ENCODE measurements at places on chromosomes 2 and 18. TPM values are rescaled to one million over a fixed set of nuclear protein-coding genes. Genes with fewer than 3 reads are reported as not detected.
A peak's percentile ranks its signal among the peaks of the same experiment; 100 is the strongest.

GRCh38 chr2:18299423-18300212 lies 260.8 kb downstream of the RDH14 start:
- H3K27me3 ChIP-seq, result no peaks in the 10 kb centered on the region
- no peak overlapping the region for H3K4me3 ChIP-seq
- peaks cover 9% of the 10 kb centered on the region for H3K4me1 ChIP-seq
- DNase-seq, result peak; percentile 90
- H3K27ac ChIP-seq, result peak overlapping the region; percentile 62

GRCh38 chr18:31702449-31702848 lies 18.1 kb upstream of the B4GALT6 start:
- no peaks in the 10 kb centered on the region for H3K27me3 ChIP-seq
- no peaks in the 10 kb centered on the region for H3K4me1 ChIP-seq
- no peak overlapping the region for H3K4me3 ChIP-seq
- DNase-seq, result no peak
- H3K36me3 ChIP-seq, result no peaks in the 10 kb centered on the region

- peak overlapping the region; percentile 46 for H3K27ac ChIP-seq
- H3K27me3 ChIP-seq, result no peaks in the 10 kb centered on the region
- H3K4me1 ChIP-seq, result peaks cover 27% of the 10 kb centered on the region
- H3K4me3 ChIP-seq, result no peak overlapping the region
- no peak for DNase-seq
Measured at GRCh38 chr2:239958473-239958765, 66.7 kb downstream of the NDUFA10 start.

DES gene
- 17.6 TPM for total RNA-seq

- no peak overlapping the region for H3K27ac ChIP-seq
- no peaks in the 10 kb centered on the region for H3K36me3 ChIP-seq
- no peaks in the 10 kb centered on the region for H3K4me1 ChIP-seq
- DNase-seq, result no peak
Measured at GRCh38 chr2:123596621-123597020, 428.5 kb upstream of the CNTNAP5 start.

- H3K27ac ChIP-seq, result no peak overlapping the region
- H3K4me1 ChIP-seq, result no peaks in the 10 kb centered on the region
- H3K27me3 ChIP-seq, result no peaks in the 10 kb centered on the region
- H3K36me3 ChIP-seq, result no peaks in the 10 kb centered on the region
Measured at GRCh38 chr2:36921984-36922383, 44.4 kb downstream of the STRN start.

SH3RF3 gene
- total RNA-seq, result 20.1 TPM

OR6B3 gene
- 1.0 TPM for total RNA-seq

DNA sequence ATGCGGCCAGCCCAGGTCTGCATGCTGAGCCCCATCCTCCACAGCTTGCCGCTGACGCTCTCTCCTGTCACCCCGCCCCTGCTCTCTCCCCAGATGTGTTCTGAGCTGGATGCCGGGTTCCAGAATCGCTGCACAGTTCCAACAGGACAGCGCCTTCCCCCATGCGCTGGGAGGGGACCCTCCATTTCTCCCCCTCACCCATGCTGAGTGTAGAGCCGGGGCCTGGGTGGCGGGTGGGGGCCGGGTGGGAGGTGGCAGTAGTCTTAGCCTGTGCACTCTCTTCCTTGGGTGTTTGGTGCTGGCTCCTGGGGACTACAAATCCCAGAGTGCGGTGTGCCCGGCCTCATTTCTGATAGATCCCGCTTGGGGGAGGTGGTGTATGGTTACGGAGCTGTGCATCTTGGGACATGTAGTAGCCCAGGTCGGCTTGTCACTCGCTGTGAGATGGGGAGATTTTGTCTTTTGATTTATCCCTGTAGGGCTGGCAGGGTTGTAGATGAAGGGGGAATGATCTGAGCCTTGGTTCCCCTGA lies 6.8 kb downstream of the DNAJB2 start:
- no peak overlapping the region for H3K4me3 ChIP-seq
- H3K36me3 ChIP-seq, result no peaks in the 10 kb centered on the region
- peak; percentile 75 for DNase-seq
- H3K27ac ChIP-seq, result peak overlapping the region; percentile 5

CD8A gene
- 0.31 TPM for total RNA-seq

LOXL3 gene
- total RNA-seq, result 13.1 TPM

DNA sequence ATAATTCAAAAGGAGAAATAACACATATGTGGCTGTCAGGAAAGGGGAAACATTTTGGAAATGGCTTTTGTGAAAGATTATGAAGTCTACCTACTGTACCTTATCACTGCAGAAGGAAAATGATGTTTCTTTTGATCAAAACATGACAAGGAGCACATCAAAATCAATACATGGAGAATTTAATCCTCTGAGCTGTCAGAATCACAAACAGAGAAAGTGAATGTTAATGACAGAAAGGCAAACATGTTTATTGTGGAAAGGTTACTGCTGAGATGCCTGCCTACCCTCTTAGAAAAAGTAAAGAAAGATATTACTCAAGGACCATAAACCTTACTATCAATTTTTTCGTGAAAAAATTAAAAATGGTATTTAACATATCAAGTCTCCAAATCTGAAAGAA lies 794.5 kb upstream of the GYPC start:
- no peak for DNase-seq
- H3K27ac ChIP-seq, result no peak overlapping the region
- H3K4me1 ChIP-seq, result no peaks in the 10 kb centered on the region
- H3K36me3 ChIP-seq, result no peaks in the 10 kb centered on the region
- H3K4me3 ChIP-seq, result no peak overlapping the region
- H3K27me3 ChIP-seq, result no peaks in the 10 kb centered on the region

All from testis (tissue), 5 donors.